CD4-positive, alpha-beta memory T cell (primary cell): ENCODE measurements at places on chromosomes 11 and 22.

DNA sequence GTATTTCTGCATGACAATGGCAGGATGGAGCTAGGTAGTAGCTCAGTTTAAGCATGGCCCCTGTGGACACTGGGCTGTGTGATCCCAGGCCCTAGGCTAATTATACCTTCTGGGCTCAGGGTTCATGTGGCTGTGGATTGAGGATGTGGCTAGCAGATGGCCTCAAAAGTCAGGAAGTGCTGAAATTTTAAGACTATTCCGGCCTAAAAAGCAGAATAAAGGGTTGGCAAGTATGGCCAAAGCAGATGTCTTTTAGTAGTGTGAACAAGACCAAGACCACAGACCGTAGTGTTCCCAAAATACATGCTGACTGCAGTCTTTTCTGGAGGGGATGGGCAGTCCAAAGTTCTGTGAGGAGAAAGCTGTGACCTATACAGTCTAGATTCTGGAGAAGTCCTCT lies 115.7 kb upstream of the RAG2 start:
- DNase-seq: no peak

DNA sequence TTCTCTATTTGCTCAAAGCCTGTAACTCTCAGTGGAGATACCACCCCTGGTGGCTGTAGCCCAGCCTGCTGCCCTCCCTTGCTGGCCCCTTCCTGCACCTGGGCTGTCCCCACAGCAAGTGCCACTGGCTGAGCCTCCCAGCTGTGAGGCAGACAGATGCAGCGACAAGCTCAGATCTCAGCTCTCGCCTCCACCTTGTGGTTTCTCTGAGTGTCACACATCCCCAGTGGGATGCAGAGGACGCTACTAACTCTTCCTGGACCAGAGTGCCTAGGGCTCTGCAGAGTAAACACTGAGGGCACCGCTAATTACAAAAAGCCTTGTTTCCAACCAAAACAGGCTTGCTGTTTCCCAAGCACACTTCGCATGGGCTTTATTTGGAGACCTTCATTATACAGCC lies 8.9 kb downstream of the YPEL1 start:
- DNase-seq: peak; percentile 21

DNA sequence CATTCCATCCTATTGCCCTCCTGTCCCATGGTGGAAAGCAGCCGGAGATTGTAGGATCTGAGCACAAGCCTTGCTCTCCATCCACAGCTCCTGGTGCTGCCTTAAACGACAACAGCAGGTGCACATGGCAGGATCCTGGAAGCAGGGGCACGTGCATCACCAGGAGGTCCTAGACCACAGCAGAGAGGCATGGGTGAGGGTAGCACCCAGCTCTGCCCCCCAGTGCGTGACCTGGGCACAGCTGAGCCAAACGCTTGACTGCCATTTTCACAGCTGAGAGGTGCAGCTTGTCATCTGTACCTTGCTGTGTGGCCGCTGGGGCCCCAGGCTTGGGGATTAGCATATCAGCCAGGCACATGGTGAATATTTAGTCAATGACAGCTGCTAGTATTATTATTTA lies 92.7 kb downstream of the NTM start:
- no peak for DNase-seq

- no peak for DNase-seq
These were observed 4.7 kb downstream of the UNC93B1 start for GRCh38 chr11:67999201-67999629.

DNA sequence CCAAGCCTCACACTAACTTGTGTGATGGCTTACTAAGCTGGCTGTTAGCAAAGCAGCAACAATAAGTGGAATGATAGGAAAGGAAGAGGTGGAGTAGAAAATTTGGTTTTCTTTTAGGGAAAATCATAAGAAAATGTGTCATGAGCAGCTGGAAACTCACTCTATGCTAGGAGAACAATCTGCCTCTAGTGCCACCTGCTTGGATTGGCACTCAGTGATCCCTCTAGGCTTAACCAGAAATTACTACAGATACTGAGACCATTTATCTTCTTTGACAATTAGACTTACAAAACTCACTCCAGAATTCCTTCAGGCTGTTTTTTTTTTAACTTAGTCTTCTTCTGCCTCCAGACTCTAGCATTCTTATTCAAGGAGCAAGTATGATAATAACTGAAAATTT lies 117.3 kb downstream of the CD44 start:
- no peak for DNase-seq

DNA sequence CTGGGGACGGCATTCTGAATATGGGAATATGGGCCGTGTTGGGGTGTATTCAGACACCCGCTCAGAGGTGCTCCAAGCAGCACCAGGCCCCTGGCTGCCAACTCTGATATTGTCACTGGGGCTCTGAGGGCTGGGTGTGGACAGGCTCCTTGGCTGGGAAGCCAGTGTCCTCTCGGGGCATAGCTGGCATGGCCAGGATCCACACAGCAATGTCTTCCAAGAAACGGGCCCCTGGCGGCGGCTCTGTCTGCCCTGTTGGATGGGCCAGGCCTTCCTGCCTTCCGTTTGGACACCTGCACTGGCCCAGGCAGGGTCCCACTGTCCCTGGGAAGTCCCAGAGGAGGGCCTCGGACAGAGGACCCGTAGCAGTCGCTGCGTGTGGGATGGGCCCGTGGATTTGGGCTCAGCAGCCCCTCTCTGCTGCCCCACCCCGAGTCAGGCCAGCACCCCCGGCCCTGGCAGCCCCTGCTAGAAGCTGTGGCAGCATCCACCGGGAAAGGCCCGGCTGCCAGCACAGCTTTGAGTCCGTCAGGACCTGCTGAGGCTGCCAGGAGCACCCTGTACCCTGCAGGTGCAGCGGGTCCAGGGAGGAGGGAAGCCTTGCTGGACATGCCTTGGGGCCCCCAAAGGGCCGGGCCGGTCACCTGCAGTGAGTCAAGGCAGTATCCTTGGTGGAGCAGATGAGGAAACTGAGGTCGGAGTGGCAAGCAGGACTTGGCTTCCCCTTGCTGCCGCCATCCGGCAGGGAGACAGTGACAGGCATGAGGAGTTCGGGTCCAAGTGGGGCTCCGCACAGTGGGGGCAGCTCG lies 4.1 kb downstream of the PANX2 start:
- no peak for DNase-seq

- DNase-seq: no peak
These were observed 72.0 kb downstream of the TP53I11 start for GRCh38 chr11:44878711-44879110.

DNA sequence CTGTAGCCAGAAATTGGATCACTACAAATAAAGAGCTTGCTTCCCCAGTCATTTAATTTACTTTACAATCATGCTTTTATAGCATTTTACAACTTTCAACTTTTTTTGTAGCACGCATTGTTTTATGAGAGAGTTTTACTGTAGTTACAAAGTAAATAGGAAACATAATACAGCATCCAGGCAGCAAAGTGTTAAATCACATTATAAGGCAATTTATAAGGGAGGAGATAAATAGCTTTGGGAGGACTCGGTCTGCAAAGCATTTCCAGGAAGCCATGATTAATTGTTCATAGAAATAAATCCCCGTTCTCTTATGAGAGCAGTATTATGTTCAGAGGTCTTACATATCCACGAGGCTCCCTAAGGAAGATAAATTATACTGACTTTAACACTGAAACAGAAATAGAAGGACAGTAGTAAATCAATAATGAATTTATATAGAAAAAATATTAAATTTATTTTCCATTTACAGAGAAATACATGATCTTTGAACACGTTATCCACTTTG lies 792.6 kb upstream of the RAG2 start:
- DNase-seq: no peak

DNA sequence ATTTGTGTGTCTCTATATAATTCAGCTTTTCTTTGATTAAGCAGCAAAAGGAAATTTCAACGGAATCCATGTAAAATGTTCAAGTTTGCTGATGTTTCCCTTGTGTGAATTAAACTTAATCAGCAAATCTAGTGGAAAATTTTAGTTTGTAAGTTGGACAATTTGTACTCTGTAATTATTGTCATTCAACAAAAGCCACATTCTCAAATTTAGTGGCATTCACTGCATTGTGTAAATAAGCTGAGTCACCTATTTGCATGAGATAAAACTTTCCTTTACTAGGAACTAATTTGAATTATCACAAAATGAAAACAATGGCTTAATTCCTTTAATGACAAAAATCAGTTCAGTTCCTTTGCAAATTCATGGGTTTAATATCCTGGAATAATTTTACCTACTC lies 784.2 kb upstream of the CCDC179 start:
- DNase-seq: no peak

DNA sequence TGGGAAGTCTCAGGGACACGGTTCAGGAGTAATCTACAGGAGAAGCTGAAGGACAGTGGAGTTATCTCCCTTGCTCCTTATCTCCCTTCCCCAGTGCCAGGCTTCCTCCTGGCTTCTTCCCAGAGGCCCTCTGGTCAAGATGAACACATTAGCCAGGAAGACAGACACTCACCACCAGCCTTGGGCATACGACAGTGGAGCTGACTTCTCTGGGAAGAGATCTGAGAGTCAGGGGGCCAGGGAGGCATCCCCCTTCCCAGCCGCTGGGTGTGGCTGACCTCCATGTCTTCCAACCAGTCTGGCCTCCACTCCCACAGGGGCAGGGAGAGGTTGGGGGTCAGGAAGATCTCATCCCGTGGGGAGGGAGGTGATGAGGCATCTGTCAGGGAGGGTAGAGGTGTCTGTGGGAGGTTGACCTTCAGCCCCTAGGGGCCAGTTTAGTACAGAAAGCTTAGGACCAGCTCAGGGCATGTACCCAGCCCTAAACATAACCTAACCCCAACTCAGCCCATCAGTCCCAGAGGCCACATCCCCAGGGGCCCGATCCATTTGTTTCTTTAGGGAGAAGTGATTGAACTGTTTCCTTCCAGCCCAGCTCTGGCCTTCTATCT lies 12.7 kb downstream of the ROBO4 start:
- DNase-seq: no peak

DNA sequence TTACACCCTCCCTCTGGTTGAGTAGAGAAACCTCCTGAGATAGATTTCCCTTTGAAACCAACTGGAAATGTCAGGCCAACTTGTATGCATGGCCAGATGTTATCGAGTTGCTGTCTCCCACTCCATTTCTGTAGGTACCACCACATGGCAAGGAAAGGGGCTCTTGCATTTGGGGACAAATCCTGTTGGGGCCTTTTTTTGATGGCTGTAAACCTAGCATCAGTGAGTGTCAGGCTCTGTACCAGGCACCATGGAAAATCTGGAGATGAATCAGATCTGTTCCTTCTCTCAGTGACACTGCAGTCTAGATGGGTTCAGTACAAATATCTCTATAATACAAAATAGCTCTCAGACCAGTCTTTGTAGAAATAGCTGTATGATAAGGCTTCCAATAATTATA lies 58.4 kb downstream of the TRAF6 start:
- no peak for DNase-seq

DNA sequence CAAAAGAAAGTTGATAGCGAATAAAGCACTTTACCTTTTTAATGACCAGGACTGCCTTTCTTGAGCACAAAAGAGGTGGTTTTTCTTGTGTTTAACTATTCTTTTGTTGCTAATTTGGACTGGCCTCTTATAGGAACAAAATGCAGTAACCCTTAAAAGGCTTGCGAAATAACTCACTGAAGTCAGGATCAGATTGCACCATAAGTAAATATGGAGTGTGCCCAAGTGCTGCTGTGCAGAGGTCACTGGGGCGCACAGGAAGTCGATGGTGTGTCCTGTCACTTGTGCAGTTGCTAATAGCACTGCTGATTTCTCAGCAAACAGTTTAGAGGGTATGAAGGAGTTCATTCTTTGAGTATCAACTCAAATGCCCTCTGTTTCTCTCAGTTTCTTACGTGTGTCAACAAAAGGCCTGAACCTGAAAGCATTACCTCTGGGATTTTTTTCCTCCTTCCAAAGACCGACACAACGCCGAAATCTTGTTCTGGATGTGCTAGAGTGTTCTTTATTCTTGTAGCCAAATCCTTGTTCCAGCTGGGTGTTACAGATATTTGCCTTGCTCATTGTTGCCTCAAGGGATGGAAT lies 71.3 kb downstream of the ATXN10 start:
- no peak for DNase-seq

GRCh38 chr22:41885116-41885515 lies 29.8 kb downstream of the SHISA8 start:
- DNase-seq: no peak

- no peak for DNase-seq
These were observed 54.4 kb downstream of the ARL14EP start for GRCh38 chr11:30377347-30377746.

- no peak for DNase-seq
These were observed 670.0 kb upstream of the KIRREL3 start for GRCh38 chr11:127670374-127671119.

GRCh38 chr22:17496841-17497240 lies 66.5 kb upstream of the SLC25A18 start:
- DNase-seq: no peak

DNA sequence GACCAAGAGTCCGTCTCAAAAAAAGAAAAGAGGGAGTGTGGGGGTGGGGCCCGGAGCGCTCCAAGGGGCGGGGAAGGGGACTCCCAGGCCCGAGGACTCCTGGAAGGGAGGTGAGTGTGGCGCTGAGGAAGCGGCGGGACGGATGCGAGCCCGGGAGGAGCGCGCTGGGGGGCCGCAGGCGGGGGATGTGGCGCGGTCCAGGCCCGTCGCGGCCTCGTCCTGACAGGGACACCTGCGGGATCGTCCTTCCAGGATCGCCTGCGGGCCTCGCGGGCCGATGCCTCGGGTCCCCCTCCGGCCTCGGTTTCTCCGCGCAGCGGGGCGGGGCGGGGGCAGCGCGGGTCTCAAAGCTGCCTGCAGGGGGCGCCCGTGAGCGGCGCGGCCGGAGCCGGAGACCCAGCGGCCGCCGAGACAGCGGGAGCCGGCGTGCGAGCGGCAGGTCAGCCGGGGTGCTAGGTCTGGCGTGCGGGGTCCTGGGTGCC lies 3.8 kb upstream of the ADORA2A start:
- no peak for DNase-seq

- peak; percentile 77 for DNase-seq
These were observed 2.1 kb downstream of the KMT2A start for GRCh38 chr11:118438314-118438931.

- DNase-seq: no peak
These were observed 2.1 kb downstream of the GLYATL1B start for GRCh38 chr11:59088162-59088561.

DNA sequence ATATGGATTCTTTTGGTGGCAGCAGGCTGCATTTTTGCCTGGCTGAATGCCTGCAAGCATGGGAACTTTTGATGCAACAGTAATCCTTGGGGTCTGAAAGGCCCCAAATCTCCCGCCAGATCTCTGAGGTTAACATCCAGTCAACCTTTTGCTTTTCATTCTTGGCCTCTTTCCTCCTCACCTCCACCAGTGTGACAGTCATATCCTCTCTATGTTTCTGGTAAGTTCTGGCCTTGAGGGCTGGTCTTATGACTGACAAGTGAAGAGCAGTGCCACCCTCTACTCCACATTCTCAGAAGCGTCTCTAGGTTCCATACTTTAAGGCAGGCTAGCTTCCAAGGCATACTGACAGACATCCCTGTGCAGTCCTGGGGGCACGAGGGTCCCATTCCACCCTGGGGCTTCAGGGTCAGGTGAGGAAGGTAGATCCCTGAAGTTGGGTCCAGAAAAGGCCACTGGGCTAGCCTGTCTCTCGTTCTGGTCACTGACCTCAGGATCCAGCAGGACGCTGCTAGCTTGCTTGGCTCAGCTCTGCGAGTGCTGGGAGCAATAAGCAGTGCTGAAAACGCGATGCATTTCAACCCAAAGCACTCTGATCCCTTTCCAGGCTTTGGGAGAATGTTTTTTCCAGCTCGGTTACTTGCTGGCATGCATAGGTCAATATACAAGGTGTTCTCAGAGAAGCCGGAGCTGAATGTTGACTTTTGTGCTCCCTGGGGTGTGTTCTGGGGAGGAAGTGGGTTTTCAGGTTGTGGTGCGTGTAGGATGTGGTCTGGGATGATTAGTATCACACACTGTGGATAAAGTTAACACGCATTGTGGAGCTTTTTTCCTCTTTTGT lies 75.2 kb downstream of the PTPRJ start:
- DNase-seq: peak; percentile 77

- peak; percentile 65 for DNase-seq
These were observed 4.3 kb upstream of the BAIAP2L2 start for GRCh38 chr22:38114484-38115398.
